Activated naive CD8-positive, alpha-beta T cell treated with anti-CD3 and anti-CD28 coated beads for 36 hours (primary cell): ENCODE measurements at places on chromosomes 2 and 18.

- H3K27ac ChIP-seq: no peak overlapping the region
- DNase-seq: no peak
- no peak overlapping the region for H3K4me3 ChIP-seq
Measured at GRCh38 chr2:173099804-173100203, 24.2 kb downstream of the MAP3K20 start.

GRCh38 chr2:26519396-26520147, 41.6 kb upstream of the OTOF start:
- peaks cover 13% of the 10 kb centered on the region for H3K4me1 ChIP-seq
- H3K27me3 ChIP-seq: no peaks in the 10 kb centered on the region
- no peak for DNase-seq
- no peaks in the 10 kb centered on the region for H3K36me3 ChIP-seq
- H3K4me3 ChIP-seq: no peak overlapping the region

DNA sequence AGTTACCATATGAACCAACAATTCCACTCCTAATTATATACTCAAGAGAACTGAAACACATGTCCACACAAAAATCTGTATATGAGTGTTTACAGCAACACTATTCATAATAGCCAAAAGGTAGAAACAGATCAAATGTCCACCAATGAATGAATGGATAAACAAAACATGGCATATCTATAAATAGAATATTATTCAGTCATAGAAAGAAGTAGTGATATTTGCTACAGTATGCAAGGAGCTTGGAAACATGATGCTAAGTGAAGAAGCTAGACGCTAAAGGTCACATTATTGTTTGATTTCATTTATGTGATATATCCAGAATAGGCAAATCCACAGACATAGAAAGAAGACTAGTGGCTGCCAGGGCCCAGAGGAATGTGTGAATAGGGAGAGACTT, 92.0 kb downstream of the RTTN start:
- H3K4me1 ChIP-seq: no peaks in the 10 kb centered on the region
- H3K4me3 ChIP-seq: no peak overlapping the region

DNA sequence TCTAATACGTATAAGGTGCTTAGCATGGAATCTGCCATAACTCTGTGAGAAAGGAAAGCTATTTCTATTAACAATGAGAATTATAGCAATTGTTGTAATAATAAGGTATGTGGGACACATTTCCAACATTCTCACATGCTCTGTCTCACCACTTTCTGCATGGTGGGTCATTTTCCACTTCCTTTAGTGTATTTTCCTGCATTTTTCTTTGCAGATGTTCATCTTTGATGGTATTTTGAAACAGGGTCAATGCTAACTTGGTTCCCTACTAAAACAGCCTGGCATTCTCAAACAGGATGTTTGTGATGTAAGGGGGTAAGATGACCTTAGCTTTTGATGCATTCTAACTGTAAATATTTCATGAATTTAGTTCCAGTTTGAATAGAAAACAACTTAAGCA, 54.7 kb downstream of the MYO1B start:
- H3K27me3 ChIP-seq: no peaks in the 10 kb centered on the region
- H3K36me3 ChIP-seq: peaks cover 2% of the 10 kb centered on the region
- no peaks in the 10 kb centered on the region for H3K4me1 ChIP-seq
- no peak for DNase-seq
- no peak overlapping the region for H3K27ac ChIP-seq

DNA sequence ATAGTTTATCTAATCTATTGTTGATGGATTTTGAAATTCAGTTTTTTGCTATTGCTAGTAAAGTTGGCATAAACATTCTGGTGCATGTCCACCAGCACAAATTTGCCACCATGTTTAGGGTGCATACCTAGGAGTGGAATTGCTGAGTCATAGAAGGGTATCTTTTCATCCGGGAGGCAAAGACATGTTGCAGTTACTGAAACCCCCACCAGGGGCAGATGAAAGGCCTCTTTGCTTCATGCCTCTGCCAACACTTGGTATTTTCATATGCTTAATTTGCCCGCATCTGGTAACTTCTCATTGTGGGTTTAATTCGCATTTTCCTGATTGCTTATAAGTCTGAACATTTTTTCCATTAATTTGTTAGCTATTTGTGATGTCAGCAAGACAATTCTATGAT, 8.2 kb downstream of the DCC start:
- H3K27me3 ChIP-seq: no peaks in the 10 kb centered on the region
- no peaks in the 10 kb centered on the region for H3K4me1 ChIP-seq
- H3K36me3 ChIP-seq: no peaks in the 10 kb centered on the region
- no peak overlapping the region for H3K27ac ChIP-seq
- no peak overlapping the region for H3K4me3 ChIP-seq
